Erythroblast (primary cell): ENCODE measurements at places on chromosomes 3 and 15.

- DNase-seq = no peak
Measured at GRCh38 chr3:148879256-148879655, 14.2 kb downstream of the CPA3 start.

DNA sequence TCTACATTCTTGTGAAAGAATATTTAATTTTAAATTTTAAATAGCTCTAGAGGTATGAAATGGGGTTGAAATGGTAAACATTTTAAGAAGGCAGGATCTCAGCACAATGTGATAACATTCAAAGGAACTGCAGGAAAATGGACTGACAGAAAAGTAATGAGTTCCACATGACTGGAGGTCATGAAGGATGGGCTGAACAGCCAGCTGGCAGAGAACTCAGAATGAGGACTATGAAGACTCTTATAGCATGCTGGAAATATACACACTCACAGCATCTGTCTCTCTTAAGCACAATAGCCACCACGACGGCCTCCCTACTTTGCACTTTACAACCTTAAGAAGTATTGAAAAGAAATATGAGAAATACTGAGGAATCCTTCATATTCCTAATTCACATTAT lies 94.7 kb downstream of the TNIK start:
- DNase-seq = no peak

DNA sequence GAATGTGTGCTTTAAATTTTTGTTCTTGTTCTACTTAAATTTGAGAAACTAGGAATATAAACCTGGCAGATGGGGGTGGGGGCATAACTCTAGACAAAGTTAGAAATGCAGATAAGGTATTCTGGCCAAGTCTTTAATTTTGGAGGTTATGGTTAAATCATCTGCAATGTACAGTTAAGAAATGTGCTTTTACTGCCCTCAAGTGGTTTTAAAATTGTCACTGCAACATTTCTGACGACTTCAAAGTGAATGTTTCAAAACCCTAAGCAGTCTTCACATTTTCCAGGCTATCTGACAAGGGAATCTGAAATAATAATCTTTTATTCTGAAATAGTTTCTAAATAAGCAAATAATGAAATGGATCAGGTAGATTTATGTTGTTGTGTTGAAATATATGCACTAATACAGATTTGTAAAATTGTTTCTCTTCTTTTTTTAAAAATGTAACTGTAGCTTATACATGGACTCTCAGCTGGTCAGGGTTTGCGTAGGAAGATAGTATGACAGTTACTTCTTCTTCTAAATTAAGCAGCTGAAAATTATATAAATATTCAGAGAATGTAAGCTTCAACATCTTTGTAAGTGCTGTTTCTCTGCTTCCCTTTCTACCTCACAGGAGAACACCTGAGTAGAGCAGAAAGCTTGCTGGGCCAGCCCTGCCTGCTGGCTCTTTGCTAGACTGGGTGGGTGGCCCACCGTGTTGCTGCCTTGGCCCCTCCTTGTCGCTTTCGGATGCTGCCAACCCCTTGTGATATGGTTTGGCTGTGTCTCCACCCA lies 45.0 kb downstream of the SUCNR1 start:
- DNase-seq = peak; percentile 65

GRCh38 chr3:64789111-64789510 lies 101.3 kb upstream of the ADAMTS9 start:
- no peak for DNase-seq

- no peak for DNase-seq
Measured at GRCh38 chr3:14775011-14775410, 43.8 kb upstream of the FGD5 start.

DNA sequence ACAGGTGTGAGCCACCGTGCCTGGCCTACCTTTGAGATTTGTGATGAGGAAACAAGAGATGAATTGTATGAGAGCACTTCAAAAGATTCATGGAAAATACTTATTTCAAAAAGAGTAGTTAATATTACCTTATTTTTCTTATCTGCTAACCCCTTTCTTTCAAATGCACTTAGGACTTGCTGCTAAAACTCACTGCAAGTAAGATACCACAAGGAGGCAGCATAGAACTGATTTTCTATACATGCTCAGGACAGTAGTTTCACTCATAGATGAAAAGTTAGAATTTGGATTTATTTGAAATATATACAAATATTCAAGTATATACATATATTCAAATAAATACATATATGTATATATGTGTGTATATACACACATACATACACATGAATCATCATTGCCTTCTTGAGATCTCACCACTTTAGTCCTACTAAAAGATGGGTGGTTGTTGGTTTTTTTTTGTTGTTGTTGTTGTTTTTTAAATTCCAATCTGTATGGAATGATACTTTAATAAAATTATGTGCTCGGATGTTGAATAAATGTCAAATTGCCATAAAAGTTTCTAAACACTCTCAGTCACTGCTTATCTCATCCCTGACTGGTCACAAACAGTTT lies 2.4 kb downstream of the CCNDBP1 start:
- peak; percentile 74 for DNase-seq

DNA sequence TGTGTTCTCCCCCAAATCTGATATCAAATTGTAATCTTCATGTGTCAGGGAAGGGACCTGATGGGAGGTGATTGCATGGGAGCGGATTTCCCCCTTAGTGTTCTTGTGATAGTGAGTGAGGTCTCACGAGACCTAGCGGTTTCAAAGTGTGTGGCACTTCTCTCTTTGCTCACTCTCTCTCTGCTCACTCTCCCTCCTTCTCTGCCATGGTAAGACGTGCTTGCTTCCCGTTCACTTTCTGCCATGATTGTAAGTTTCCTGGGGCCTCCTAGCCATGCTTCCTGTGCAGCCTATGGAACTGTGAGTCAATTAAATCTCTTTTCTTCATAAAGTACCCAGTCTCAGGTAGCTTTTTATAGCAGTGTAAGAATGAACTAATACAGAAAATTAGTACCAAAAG lies 30.6 kb upstream of the OR5H6 start:
- no peak for DNase-seq
